ENCODE measurements at places on chromosomes 3 and 15. TPM values are rescaled to one million over a fixed set of nuclear protein-coding genes. Genes with fewer than 3 reads are reported as not detected.

The EPHA6 gene
- total RNA-seq, result not detected

The BCL2A1 gene
- not detected for total RNA-seq

The RPSA gene
- total RNA-seq, result 794 TPM

The ENTPD3 gene
- not detected for total RNA-seq

The GHRL gene
- not detected for total RNA-seq

The LDHAL6B gene
- not detected for total RNA-seq

The CDCP1 gene
- 3.0 TPM for total RNA-seq

The SRGAP3 gene
- total RNA-seq, result 1.4 TPM

The NMB gene
- total RNA-seq, result 2.6 TPM

The C3orf18 gene
- total RNA-seq, result 8.4 TPM

The KLHL40 gene
- not detected for total RNA-seq

The ITGA11 gene
- total RNA-seq, result 65.5 TPM

The RBP2 gene
- not detected for total RNA-seq

The CLDN11 gene
- 280 TPM for total RNA-seq

The TTLL13 gene
- not detected for total RNA-seq

The NANOGP8 gene
- not detected for total RNA-seq

The MORC1 gene
- not detected for total RNA-seq

The TGM5 gene
- total RNA-seq, result not detected

The REC114 gene
- not detected for total RNA-seq

The TLR9 gene
- not detected for total RNA-seq

The PRSS50 gene
- not detected for total RNA-seq

The EIF1B gene
- total RNA-seq, result 7.1 TPM

The DPPA2 gene
- total RNA-seq, result not detected

The WDR49 gene
- 0.08 TPM for total RNA-seq

The MYEF2 gene
- 0.94 TPM for total RNA-seq

The LRRIQ4 gene
- total RNA-seq, result not detected

The SUCNR1 gene
- total RNA-seq, result 2.2 TPM

The MKRN2OS gene
- total RNA-seq, result not detected

The NME9 gene
- total RNA-seq, result 0.23 TPM

The CACNA2D3 gene
- total RNA-seq, result 0.59 TPM

The CADPS gene
- 0.82 TPM for total RNA-seq
